NCI-H2029 (cell line): ENCODE measurements at places on chromosomes 11 and 22.

DNA sequence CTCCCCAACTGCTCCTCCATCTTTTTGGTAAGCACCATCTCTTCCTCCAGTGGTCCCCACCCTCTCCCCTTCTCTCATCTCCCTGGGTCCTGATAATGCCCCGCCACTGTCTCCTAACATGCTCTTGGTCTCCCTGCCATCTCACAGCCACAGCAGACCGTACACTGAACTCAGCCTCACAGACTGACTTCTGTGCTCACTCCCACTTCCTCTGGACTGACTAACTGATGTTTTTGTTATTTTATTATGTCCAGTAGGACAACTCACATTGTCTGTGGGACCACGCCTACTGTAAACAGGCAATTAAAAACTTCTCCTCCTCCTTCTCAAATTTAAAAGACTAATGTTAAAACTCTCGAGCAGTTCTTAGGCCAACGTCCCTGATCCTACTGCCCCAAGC is 2.6 kb upstream of the GNAZ start:
- no peak for DNase-seq

DNA sequence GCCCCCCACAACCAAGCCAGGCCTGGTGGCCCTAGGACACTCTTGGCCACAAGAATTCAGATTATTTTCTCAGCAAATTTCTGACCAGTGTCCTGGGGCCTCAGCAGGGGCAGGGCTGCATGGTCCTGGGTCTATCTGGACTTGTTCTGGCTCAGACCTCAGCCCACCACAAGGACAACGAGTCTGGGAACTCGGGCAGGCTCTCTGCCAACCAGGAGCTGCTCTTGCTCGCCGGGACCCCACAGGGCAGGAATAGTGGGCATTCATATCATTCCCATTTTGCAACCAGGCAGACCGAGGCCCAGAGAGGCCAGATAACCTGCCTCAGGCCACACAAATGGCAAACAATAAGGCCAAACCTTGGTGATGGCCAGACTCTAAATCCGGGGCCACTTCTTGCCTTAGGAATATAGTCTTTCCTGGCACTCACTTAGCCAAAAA is 75.4 kb upstream of the WNT7B start:
- no peak for DNase-seq

GRCh38 chr11:130413405-130414106 is 14.9 kb downstream of the ADAMTS8 start:
- DNase-seq: no peak

DNA sequence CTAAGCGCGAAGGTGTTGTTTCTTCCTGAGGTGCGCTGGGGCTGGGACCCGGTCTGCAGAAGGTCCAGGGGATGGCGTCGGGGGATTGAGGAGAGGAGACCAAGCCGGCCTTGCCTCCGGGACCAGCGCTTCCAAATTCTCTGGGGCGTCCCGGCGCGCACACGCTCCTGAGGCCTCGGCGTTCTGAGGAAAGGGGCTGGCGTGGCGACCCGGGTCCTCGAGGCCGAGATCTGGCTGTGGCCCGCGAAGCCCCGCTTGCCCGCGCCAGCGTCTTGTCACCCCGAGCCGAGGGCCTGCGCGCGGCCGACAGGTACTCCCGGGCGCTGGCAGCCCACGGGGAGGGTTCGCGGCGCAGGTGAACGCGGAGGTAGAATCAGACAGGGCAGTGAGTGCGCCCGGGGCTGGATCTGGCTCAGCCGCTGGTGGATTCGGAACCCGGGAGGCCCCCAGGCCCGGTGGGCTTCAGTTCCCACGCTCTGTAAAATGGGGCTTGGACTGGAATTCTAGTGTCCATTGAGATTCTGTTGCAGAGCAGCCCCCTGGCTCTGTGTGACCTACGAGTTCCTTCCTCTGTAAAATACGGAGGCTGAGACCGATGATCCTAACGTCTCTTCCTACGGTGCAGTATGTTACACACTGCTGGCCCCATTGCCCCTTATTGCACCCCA is 14.7 kb downstream of the SSH3 start:
- no peak for DNase-seq

DNA sequence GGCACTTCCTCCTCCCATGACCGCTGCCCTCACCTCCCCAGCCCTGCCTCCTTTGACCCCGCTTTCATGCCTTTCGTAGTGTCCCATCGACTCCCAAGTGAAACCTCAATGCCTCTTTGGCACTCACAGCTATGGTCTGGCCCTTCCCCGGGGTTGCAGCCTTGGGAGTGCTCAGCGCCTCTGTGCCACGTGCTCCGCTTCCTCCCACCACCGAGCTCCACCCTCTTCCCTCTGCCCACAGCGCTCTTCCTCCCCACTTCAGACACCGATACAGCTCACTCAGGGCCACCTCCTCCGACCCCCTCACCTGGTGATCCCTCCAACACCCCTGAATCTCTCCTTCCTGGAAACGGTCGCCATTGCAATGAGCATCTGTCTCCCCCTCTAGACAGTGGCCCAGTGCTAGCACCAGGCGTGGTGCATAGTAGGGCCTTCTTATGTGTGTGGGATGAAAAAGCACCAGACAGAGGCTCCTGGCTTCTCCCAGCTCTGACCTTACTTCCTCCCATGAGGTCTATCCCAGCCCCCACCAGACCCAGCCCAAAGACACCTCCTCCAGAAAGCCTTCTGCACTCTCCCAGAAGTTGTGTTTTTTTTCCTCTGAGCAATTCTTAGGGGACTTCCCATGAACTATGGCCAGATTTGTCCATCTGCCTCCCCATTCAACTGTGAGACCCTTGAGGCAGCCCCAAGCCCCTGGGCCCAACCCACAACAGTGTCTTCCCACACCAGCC is 16.4 kb upstream of the SCGB1A1 start:
- no peak for DNase-seq

DNA sequence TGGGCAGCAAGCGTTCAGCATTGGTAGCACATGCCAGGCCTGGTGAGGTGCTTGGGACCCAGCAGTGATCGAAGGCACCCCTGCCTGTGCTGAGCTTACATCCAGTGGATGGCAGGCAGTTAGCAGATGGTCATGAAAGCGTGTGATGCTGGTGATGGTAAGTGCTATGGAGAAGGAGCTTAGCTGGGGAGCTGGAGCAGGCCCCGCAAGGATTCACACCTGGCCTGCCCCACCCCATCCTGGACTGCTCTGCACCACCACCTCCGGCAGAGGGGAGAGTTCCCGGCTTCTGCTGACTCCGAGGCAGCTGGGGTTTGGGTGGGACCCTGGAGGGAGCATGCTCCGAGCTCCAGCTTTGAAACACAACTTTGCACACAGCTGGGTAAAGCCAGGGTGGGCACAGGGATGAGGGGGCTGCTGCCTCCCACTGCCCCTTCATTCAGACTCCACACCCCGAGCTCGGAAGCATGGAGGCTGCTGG is 16.2 kb downstream of the MPPED1 start:
- no peak for DNase-seq

DNA sequence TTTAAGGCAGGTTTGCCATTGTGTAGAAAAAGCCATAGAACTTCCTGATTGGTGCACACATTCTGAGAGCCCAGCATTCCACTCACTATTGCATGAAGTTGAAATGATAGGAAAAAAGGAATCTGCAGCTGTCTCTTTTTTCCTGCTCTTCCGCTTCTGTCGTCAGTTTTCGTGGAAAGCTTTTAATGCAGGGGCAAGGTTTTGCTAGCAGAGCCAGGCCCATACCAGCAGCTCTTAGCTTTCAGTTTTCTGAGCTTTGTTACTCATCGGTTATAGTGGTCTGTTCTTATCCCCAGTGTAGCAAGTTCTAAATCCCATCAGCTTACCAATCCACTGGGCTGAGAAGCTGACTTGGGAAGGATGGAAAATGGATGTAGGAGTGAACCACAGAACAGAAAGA is 162.9 kb upstream of the TTC12 start:
- no peak for DNase-seq

GRCh38 chr22:31625661-31626426 is 36.2 kb downstream of the PISD start:
- no peak for DNase-seq

GRCh38 chr11:74506823-74507222 is 13.3 kb upstream of the LIPT2 start:
- DNase-seq: no peak

GRCh38 chr11:2704356-2704755 is 4.6 kb upstream of the KCNQ1OT1 start:
- no peak for DNase-seq

- DNase-seq: no peak
These were observed 58.2 kb downstream of the RRAS2 start for GRCh38 chr11:14300661-14301304.

- DNase-seq: no peak
These were observed 19.8 kb upstream of the OOSP1 start for GRCh38 chr11:59918480-59918879.
